ENCODE measurements at places on chromosomes 16 and 17.

- DNase-seq, result no peak
Measured at GRCh38 chr17:42132941-42133340, 10.3 kb downstream of the HSPB9 start.

DNA sequence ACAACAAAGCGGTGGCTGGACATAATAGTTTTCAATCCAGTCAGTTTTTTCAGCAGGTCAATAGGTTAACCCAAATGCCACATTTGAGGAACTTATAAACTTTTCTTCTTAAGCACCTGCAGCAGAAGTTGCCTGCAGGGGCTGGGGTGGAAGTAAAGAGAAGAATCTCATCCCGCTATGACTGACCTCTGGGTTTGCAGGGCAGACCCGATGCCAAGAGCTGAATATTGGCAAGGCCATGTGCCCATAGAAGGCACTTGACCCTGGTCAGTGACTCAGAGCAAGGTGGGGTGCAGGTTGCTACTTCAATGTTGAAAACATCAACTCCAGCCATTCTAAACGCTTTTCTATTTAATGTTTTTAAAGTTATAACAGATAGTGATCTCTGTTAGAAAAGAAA is 17.9 kb upstream of the SMPD3 start:
- DNase-seq, result no peak

DNA sequence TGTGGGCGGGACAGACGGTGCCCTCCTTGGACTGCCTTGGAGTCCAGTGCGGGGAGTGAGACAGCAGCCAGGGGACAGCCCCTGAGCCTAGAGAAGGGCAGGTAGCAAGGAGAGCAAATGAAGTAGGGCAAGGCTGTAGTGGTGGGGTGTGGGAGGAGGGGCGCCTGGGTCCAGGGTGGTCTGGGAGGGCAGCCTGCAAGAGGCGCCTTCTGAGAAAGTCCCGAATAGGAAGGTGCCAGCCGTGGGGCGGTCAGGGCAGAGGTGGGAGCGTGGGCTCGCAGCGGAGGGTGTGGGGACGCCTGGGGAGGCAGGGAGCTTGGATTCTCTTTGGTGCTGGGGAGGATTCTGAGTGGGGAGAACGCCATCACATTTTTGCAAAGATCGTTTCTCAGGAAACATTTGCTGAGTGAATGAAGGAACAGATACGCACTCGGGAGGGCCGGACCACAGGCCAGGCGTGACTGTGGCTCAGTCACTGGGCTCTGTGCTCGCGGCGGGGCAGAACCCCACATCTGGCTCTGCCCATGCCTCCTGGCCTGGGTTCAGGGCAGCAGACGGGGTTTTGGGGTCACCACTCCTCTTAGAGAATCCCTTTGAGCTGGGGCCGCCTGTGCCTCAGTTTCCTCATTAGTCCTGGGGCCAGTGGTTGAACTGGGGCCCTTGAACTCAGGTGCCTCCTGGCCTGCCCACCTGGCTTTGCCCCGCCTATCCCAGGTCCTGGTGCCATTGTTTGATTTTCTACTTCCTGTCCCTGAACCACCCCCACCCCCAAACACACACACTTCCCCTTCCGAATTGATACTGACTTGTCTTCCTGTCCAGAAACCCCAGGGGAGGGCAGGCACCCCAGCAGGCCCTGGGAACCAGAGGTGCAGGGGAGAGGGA is 4.2 kb downstream of the SNN start:
- DNase-seq, result no peak

GRCh38 chr16:4114257-4115208 is 1.7 kb downstream of the ADCY9 start:
- DNase-seq, result no peak

DNA sequence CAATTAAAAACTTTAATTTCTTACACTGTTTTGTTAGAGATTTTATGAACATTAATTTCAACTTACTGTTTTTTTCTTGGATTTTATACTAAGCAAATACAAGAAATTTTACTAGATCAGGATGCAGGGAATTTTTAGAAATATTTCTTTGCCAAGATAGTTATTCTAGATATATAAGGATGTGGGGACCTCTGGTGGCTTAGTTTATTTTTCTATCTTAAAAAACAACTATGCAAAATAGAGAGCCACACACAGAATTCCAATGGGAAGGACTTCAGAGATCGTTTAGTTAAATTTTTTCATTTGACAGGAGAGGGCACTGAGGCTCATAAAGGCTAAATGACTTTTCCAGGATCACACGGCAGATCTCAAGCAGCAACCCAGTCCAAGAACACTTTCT is 23.0 kb upstream of the CAPNS2 start:
- DNase-seq, result no peak

DNA sequence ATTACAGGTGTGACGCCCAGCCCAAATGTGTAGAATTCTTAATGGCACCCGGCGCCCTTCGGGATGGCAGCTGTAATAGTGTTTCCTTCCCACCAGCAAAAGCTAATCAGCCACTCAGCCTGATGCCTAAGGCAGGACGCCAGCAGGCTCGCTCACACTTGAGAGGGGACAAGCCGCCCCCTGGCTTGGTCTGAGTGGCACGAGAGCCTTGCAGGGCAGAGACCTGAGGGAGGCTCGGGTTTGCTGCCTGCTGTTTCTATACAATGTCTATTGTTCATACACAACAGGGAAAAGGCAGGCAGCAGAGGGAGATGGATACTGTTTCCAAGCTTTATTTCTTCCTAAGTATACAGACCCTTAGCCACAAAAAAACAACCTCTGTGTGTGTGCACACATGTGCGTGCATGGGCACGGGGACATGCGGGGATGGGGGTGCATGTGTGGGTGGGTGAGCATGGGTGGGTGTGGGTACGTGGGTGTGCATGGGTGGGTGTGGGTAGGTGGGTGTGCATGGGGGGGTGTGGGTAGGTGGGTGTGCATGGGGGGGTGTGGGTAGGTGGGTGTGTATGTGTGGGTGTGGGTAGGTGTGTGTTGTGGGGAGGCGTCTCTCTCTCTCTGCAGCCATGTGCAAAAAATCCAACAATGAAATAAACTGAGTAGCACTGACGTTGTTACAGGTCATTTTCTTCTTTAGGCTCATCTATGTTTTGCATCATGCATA is 10.0 kb downstream of the SLC38A8 start:
- DNase-seq, result no peak

- no peak for DNase-seq
Measured at GRCh38 chr16:10100829-10101228, 81.4 kb downstream of the GRIN2A start.

DNA sequence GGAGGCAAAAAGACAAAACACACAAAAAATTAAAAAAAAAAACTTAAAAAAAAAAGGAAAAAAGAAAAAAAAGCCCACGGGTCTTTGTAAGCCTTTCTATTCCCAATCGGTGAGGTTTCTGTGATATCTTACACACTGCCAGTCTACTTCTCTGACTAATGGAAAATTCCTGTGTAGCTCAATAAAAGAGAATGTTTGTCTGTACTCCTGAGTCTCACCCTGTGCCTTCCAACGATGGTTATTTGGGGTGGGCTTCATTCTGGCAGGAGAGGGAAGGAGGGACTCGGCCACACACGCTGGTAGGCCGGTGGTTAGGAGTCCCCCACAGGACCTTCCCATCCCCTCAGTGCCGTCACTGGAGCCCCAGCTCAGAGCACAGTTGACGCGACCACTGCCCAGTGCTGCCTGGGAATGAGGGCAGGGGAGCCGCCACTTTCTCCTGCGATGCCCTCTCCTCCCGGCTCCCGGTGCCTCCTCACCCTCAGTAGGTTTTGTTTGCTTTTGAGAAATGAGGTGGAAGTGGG is 68.0 kb downstream of the AMFR start:
- no peak for DNase-seq

DNA sequence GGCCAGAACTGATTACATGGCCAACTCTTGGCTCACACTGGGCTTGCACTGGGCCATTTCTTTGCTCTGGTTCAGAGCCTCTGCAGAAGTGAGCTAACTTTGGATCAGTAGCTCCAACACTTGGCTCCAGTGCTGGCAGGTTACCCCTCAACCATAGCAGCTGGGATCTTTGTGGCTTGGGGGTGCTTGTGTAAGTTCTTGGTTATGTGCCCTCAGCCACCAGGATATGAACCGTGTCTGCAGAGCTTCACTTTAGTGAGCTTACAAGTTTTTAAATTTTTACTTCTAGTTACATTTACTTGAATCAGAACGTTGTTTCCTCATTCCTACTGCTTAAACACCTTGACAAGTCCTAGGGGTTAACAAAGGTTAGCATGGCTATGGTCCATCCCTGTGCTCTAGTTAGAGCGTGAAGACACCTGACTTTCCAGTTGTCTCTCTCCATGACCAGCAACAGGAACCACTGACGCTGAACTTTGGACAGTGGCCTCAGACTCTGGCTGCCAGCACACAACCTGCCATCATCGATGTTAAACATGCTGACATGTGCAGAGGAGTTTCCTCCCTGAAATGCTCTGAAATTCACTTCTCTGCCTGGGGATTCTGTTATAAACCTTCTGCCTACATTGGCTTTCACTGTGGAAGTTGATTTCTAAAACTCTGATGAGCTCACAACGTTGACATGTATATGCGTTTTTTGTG is 4.1 kb downstream of the PDF start:
- DNase-seq, result no peak

GRCh38 chr16:31427441-31428278 is 500 bp downstream of the COX6A2 start:
- DNase-seq, result no peak

DNA sequence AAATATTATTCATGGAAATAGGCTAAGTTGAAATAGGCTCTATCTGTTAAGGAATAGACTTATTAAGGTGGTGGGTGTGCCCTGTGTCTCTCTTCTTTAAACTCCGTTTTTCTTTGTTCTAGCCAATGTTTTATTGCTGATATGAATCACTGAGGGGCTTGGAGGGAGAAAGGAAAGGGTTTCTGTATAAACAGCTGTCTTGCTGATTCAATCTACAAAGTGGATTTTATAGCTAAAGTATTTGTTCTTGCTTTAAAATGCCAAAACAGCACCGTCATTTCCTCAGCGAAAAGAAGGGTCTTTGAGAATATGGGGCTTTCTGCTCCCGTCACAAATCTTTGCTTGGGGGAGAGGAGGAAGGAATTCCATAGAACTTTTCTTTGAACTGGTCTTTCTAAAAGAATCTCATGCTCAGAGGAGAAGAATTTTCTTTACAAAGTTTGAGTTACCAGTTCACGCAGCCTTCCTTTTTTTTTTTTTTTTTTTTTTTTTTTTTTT is 39.3 kb downstream of the MSI2 start:
- DNase-seq, result no peak
